ENCODE measurements at places on chromosomes 6 and 20. TPM values are rescaled to one million over a fixed set of nuclear protein-coding genes. Genes with fewer than 3 reads are reported as not detected.

SLC22A16 gene
- total RNA-seq: not detected

OR2H2 gene
- total RNA-seq: not detected

MRAP2 gene
- 1.4 TPM for total RNA-seq

BTNL2 gene
- not detected for total RNA-seq

TFAP2D gene
- not detected for total RNA-seq

FOXF2 gene
- 5.5 TPM for total RNA-seq

BMP7 gene
- not detected for total RNA-seq

PNPLA1 gene
- total RNA-seq: not detected

TAGAP gene
- total RNA-seq: not detected

CYP24A1 gene
- total RNA-seq: not detected

ZNF311 gene
- 1.1 TPM for total RNA-seq

TRIM39 gene
- 9.0 TPM for total RNA-seq

RPS6KA2 gene
- total RNA-seq: 74.2 TPM

DNAAF9 gene
- 11.5 TPM for total RNA-seq

SLC17A2 gene
- not detected for total RNA-seq

HUS1B gene
- 1.1 TPM for total RNA-seq

PRDM13 gene
- not detected for total RNA-seq

BPI gene
- not detected for total RNA-seq

AVP gene
- not detected for total RNA-seq

GSTA1 gene
- not detected for total RNA-seq

MKKS gene
- total RNA-seq: 4.4 TPM

SRC gene
- total RNA-seq: 16.2 TPM

GGTLC1 gene
- not detected for total RNA-seq

BMP6 gene
- 4.7 TPM for total RNA-seq

KCNK16 gene
- total RNA-seq: not detected

CCN2 gene
- 10.8 TPM for total RNA-seq

MCM8 gene
- 18.0 TPM for total RNA-seq

THBD gene
- total RNA-seq: 15.1 TPM

Data from subcutaneous preadipocyte (primary cell).